ENCODE measurements at places on chromosomes 5 and 9.

DNA sequence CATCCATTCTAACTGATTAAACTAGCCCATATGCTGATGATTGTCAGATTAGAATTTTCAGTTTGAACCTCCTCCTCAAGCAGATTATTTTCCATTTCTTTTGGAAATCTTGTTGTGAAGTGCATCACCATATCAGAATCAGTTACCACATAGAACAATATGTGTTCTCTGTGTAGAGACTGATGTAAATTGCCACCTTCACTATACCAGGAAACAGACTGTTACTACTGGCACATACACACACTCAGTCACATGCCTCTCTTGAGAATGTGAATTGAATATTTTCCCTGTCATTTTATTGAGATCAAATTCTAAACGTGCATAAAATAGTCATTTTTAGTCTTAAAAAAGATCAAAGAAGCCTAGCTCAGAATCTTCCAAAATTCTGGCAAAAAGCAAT, 161.4 kb downstream of the ALDH1A1 start:
- DNase-seq, result no peak

- DNase-seq, result no peak
These were observed 1.3 kb upstream of the HAND1 start for GRCh38 chr5:154479160-154479943.

DNA sequence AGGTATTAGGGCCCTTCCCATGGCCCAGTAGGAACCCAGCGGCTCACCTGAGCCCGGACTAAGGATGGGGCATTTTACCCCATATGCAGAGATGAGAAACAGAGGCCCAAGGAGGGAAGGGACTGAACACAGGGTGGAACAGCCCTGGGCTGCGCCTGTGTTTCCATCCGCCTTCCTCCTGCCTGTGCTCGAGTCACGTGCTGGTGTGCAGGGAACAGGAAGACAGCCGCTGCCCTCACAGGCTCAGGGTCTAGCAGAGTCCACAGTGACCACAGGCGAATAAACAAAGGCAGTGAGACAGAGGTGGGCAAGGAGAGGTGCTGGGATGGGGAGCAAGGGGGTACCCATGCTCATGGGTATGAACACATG, 129.4 kb downstream of the C9orf50 start:
- no peak for DNase-seq

DNA sequence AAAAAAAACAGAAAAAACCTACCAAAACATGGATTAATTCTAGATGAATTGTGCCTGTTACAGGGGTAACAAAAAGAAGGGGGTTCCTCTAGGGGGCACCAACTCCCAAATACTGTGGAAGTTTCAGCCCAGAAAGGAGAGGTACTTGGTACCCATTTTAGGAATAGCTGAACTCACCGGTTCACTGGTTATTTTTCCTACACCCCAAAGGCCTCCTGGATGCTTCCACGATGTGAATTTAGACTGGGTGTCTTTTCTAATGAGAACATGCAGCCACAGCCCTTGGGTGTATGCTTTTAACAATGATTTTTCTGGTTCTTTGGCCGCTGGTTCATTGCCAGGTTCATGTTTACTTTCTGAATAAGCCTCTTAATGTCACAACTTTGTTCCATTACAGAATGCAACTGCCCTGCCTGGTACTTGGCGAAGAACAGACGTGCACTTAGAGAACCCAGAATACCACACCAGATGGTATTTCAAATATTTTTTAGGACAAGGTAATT, 46.7 kb downstream of the GARNL3 start:
- DNase-seq, result peak; percentile 74

DNA sequence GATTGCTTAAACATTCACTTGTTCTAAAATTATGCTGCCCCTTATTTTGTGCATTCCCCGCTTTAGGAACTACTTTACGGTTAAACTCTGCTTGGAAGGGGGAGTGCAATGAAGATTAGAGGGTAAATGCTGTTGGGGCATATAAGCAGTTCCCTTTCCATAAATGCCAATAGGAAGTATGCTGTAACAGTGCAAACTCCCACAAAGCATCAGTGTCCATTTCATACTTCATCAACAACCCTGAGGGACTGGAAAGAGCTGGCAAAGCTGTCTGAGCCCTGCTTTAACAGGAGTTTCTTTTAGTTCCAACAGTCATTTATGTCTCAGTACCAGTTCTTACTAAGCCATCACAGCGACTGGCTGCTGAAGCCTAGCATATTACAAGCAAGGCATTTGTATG, 1.8 kb downstream of the ACTL7A start:
- DNase-seq, result no peak

GRCh38 chr5:37316027-37316426, 54.9 kb downstream of the NUP155 start:
- no peak for DNase-seq

DNA sequence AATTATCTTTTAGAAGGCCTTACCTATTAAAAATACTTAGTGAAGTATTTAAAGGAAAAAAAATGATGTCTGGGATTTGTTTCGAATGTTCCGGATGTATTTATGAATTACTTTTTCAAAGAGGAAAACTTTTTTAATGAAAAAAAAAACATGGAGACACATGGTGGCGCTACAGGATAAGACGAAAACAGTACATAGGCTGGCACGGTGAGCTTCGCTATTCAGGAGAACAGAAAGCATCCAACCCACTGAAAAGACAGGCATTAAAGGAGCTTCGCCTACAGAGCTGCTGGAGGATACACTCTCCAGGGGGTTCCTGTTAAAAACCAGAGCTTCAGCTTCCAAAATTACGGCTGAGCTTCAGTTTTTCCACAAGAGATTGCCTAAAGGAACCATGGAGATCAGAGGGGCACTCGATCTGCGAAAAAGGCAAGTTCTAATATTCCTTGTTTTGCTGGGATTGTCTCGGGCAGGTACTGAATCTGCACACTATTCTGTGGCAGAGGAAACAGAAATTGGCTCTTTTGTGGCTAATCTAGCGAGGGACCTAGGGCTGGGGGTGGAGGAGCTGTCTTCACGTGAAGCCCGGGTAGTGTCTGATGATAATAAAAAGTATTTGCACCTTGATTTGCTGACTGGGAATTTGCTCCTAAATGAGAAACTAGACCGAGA, at the start of gene PCDHB14:
Gene PCDHB14 (plus strand): TSS at position 232 of the 672 bp plus-strand sequence. CDS start 163 bp downstream, at position 395.
- DNase-seq, result peak; percentile 17

DNA sequence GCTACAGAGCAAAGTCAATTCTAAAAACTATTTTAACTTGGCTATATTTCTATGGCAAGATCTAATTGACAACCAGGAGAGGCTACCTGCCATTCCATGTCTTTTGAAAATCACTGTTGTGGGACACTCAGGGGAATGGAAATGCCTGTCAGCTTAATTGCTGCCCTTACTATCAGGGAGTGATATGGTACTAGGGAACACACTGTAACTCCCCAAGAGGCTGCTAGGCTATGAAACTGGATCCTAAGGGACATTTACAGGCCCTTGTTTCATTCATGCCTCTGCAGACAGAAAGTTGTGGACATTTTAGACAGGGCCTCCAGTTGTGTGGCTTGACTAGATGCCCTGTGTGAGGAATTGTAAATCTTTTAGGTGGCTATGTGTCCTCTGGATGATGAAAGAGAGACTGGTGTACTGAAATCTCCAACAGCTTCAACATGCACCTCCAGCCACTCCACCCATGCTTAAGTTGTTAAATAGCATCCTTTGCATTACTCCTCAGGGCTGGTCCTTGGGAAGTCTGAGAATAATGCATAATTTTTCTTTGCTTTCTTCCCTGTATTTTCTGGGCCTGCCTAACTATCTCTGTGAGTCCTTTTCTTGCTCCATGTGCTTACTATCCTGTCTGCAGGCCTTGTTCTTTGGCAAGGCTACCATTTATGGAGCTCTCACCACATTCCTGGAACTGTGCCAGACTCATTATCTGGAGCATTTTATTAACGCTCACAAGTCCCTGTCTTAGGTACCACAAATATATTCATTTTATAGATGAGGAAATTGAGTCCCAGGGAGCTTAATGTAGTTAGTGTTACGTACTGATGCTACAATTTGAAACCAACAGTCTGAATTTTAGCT, 3.2 kb downstream of the MROH2B start:
- DNase-seq, result no peak
